ENCODE measurements at places on chromosomes 6 and 20.

DNA sequence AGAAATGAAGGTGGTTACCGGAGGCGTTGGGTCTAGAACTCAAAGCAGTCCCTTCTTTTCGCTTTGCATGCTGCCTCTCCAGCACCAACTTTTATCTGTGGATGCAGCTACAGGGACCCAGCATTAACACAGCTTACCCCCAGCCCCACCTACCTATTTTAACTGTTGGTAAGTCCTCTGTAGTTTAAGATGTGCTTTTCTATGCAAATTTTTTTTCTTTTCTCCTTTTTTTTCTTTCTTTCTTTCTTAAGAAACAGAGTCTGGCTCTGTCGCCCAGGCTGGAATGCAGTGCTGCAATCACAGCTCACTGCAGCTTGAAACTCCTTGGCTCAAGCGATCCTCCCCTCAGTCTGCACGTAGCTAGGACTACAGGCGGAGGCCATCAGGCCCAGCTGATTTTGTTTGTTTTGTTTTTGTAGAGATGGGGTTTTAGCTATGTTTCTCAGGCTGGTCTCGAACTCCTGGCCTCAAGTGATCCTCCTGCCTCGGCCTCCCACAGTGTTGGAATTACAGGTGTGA lies 6.5 kb upstream of the USP45 start:
- DNase-seq, result no peak

GRCh38 chr6:35359346-35359743 lies 17.0 kb downstream of the PPARD start:
- DNase-seq, result no peak

DNA sequence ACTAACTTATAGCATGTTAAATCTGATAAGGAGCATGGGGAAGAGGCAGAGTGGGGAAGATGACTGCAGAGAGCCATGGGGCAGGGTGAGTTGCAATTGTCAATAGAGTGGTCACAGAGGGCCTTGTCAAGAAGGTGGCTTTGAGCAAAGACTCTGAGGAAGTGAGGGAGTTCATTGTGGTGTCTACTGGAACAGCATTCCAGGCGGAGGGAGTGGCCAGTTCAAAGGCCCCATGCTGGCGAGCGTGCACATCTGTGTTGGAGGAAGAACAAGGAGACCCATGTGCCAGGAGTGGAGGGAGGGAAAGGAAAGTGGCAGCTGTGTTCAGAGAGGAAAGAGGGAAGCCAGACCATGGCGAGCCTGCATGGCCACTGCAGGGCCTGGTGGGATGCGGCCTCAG lies 15.8 kb upstream of the GPR6 start:
- DNase-seq, result no peak

GRCh38 chr6:3471711-3472110 lies 14.9 kb upstream of the SLC22A23 start:
- DNase-seq, result peak; percentile 24

DNA sequence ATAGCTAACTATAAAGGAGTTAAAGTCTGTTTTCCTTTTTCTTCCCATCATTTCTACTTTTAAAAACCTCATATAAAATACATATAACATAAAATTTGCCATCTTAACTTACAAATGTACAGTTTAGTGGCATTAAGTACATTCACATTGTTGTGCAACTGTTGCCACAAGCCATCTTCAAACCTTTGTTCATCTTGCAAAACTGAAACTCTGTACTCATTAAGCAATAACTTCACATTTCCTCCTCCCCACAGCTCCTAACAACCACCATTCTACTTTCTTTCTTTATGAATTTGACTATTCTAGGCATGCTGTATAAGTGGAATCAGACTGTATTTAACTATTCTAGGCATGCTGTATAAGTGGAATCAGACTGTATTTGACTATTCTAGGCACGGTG lies 4.5 kb downstream of the CCDC170 start:
- no peak for DNase-seq

- no peak for DNase-seq
Measured at GRCh38 chr6:144583614-144583954, 298.4 kb downstream of the UTRN start.

DNA sequence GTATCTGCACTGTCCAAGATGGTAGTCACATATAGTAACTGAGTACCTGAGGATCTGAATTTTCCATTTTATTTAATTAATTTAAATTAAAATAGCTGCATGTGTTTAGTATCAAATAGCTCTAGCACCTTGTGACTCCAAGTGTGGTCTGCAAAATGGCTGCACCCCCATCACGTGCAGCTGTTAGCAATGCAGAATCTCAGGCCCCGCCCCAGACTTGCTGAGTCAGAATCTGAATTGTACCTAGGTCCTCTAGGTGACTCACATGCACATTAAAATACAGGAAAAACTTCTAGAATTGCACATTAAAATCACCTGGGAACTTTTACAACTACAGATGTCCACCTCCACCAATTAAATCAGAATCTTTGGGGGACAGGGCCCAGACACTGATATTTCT lies 19.2 kb upstream of the FAM83C start:
- peak; percentile 77 for DNase-seq

DNA sequence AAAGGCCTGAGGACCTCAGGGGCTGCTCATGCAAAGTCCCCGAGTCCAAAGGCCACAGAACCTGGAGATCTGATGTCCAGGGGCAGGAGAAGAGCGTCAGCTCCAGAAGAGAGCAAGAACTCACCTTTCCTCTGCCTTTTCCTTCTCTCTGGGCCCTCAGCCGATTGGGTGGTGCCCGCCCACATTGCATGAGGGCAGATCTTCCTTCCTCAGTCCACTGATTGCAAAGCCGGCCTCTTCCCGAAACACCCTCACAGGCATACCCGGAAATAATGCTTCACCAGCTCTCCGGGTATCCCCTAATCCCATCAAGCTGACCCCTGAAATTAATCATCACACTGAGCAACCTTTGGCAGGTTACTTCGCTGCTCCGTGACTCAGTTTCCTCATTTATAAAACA lies 33.4 kb downstream of the SPDEF start:
- no peak for DNase-seq

GRCh38 chr6:170516783-170517616 lies 36.1 kb downstream of the PSMB1 start:
- DNase-seq, result peak; percentile 35

DNA sequence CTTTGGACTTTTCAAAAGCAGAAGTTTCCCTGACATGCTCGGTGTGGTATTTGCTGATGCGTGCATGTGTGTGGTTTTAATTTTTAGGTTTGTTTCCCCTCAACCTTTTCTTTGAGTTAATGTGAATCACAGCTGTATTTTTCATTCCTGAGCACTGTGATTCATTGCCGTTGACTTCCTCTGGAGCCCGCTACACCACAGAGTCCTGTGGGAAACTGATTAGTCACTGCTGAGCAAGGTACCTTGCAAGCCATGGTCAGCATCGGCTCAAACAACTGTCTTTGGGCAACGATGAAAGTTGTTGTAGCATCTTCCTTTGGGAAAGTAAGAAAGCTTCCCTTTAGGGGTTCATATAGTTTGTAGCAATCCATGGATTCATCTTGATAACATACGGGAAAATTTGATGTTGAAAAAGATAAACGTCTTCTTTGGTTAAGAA lies 57.5 kb downstream of the RIN2 start:
- peak; percentile 96 for DNase-seq

- no peak for DNase-seq
Measured at GRCh38 chr6:151807513-151808370, at the start of gene ESR1. Gene ESR1, plus strand, starts transcription at chr6:151807682. Its CDS starts 231 bp downstream, at chr6:151807913.

DNA sequence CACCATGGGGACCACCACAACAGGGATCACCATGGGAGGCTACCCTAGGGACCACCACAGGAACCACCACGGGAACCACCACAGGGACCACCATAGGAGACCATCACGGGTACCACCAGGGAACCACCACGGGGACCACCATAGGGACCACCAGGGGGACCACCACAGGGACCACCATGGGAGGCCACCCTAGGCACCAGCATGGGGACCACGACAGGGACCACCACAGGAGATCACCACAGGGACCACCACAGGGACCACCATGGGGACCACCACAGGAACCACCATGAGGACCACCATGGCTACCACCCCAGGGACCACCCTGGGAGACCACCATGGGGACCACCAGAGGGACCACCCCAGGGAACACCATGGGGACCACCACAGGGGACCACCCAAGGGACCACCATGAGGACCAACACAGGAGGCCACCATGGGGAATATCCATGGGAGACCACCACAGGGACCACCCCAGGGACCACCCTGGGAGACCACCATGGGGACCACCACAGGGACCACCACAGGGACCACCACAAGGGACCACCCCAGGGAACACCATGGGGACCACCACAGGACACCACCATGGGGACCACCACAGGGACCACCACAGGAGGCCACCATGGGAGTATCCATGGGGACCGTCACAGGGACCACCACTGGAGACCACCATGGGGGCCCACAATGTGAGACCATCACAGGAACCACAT lies 67.6 kb upstream of the MPC1 start:
- no peak for DNase-seq

DNA sequence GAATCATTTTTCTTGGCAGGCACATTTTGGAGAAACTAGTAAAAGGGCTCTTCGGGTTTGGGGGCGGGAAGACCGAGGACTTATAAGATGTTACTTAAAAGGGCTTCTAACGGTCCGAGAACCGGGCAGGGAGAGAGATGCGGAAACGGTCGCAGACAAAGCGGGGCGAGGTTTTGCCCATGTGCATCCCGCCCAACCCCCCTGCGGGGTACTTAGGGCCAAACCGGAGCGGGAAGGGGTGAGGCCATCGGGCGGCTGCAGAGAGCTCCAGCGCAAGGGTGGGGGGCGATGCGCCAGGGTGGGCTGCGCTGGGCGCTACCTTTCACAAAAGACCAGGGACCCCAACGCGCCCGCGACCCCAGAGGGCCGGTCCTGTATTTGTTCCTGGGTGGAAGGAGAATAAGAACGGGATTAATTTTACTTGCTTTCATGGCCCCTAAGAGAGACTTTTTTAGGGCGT lies 616 bp downstream of the TUBB start:
- DNase-seq, result peak; percentile 74

- no peak for DNase-seq
Measured at GRCh38 chr6:146827216-146827928, 228.6 kb downstream of the ADGB start.

GRCh38 chr6:79134699-79135474 lies 56.8 kb upstream of the PHIP start:
- no peak for DNase-seq

DNA sequence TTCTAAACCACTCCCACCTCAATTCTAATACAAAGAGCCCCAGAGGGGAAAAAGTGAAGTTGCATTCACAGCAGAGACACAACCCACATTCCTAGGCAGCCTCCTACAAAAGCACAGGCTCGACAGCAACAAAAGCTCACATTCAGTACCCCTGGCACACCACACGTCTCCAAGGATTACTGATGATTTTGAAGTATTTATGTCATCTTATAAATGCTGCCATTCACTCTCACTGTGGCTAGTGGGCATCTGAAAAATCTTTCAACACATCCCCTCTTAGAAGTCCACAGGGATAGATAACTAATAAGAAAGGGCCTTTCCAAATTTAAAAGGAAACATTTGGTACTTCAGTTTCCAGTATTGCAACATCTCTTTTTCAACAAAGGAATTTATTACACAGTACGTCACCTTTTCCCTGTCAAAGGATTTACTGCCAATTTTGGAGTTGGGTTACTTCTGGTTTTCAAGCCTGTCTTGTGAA lies 146.7 kb downstream of the TASP1 start:
- DNase-seq, result peak; percentile 68

- no peak for DNase-seq
Measured at GRCh38 chr6:12174878-12175277, 115.3 kb upstream of the EDN1 start.

DNA sequence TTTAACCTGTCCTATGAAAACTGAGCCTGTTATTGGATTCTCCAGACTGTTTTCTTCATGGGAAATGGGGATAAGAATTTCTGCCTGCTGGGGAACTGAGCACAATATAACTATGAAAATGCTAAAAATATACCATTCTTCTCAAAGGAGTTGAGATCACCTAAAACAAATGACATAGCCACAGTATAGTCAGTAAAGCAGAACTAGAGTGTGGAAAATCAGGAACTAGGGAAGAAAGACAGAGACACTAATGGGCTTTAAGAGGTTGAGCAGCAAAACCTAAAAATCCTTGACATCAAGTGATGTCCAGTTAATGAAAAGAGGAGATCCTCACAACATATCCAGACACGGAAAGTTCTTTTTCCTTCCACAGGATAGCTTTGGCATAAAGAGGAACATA lies 215.7 kb upstream of the CST7 start:
- no peak for DNase-seq

GRCh38 chr20:10636326-10636818 lies 37.4 kb downstream of the JAG1 start:
- peak; percentile 67 for DNase-seq

DNA sequence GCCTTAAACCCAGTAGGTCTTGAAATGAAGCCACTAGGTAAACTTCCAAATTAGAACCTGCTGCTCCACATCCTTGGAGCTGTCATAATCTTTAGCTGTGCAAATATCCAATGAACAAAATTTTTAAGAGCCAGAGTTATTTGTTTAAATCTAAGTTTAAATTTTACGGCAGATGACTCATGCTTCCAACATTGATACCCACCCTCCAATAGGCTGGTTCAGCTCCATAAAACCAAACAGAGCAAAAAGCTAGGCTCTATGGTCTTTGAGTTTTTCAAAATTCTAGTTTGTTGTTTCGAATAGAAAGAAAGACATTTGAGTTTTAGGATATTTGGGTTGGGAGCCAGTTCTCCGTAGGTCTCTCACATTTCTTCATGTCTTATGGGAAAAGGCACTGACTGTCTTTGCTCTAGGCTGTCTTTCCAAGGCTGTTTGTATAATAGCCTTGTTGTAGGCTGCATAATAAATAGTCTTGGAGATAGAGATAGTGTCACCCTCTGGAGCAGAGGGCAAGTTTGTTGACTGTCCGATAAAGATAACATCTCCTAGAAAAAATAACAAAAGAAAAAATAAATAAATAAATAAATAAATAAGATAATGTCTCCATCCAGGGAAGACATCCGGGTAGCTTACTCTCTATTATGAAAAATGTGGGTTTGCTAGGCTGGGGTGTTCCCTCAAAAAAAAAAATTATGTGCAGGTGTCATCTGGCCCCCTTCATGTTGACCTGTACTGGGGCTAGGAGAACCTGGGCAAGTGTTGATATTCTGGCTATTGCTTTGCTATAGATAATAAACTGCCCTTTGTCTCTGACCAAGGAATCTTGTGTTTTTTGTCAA lies 36.5 kb downstream of the SLC2A12 start:
- no peak for DNase-seq

DNA sequence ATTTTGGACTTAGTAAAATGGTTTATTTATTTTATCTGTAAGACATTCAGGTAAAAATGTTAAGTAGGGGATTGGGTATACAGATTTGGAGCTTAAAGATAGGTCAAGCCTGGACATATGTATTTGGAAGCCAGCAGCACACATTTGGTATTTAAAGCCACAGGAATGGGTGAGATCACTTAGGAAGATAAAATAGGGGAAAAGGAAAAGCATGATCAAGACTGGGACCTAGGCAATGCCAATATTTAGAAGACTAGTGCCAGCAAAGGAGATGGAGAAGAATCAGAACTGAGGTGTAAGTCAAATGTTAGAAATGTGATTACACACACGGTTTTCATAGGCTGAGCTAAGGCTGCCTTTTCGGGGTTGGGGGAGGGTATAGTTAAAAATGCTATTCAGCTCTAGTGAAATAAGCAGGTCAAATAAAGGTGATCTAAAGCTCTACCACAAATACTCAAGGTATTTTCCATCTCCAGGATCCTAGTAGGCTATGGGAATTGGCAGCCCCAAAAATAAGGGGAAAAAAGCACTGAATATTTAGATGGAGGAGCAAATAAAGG lies 20.6 kb downstream of the SLC2A12 start:
- DNase-seq, result no peak
